ENCODE measurements at places on chromosomes 13 and 19. TPM values are rescaled to one million over a fixed set of nuclear protein-coding genes. Genes with fewer than 3 reads are reported as not detected.

- no peaks in the 10 kb centered on the region for H3K27me3 ChIP-seq
- H3K27ac ChIP-seq, result no peak overlapping the region
- peaks cover 39% of the 10 kb centered on the region for H3K36me3 ChIP-seq
- DNase-seq, result no peak
- H3K4me1 ChIP-seq, result peaks cover 63% of the 10 kb centered on the region
Measured at GRCh38 chr19:10884274-10884673, 12.9 kb downstream of the CARM1 start.

DNA sequence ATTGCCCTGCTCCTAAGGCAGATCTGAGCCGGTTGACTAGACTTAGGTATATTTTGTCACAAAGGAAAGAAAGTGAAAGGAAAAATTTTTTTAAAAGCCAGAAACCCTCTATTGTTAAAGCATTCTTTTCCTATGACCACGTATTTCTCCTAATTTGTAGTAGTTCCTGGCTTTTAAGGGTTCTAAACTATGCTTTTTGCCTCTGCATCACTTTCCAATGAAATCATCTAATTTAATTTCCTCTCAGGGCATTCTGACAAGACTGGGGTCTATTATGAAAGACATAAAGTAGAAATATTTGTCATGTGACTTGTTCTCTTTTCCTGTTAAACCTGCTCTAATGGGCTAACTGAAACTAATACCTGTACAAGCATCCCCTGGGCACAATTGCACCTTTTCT lies 233.0 kb upstream of the PRR20A start:
- no peaks in the 10 kb centered on the region for H3K36me3 ChIP-seq
- no peak overlapping the region for H3K27ac ChIP-seq
- H3K4me3 ChIP-seq, result no peak overlapping the region
- H3K4me1 ChIP-seq, result no peaks in the 10 kb centered on the region
- no peak for DNase-seq
- H3K27me3 ChIP-seq, result no peaks in the 10 kb centered on the region

Gene CPT1C
- 32.4 TPM for total RNA-seq

Gene ZNF91
- 105 TPM for total RNA-seq

DNA sequence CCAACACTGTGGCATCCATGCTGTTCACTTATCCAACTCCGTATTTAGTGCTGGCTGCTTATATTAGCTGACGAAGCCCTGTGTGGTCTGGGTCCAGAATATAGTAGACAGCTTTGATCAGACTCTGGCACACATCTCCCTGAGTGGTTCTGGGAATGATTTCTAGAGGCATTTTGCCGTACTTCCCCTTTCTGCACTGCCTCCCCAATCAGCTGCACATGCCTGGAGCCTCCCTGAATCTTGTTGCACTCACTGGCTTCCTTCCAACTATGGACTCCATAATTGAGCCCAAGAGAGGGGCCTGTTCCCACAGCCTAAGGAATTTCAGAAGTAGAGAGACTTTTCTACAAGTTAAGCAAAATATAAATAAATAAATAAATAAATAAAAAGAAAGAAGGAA lies 30.4 kb upstream of the PCDH8 start:
- H3K4me3 ChIP-seq, result no peak overlapping the region
- peaks cover 5% of the 10 kb centered on the region for H3K4me1 ChIP-seq
- no peaks in the 10 kb centered on the region for H3K27me3 ChIP-seq

- H3K27ac ChIP-seq, result no peak overlapping the region
- no peaks in the 10 kb centered on the region for H3K36me3 ChIP-seq
- H3K4me3 ChIP-seq, result no peak overlapping the region
- DNase-seq, result no peak
- no peaks in the 10 kb centered on the region for H3K27me3 ChIP-seq
Measured at GRCh38 chr13:78998630-78999315, 339.8 kb upstream of the OBI1 start.

DNA sequence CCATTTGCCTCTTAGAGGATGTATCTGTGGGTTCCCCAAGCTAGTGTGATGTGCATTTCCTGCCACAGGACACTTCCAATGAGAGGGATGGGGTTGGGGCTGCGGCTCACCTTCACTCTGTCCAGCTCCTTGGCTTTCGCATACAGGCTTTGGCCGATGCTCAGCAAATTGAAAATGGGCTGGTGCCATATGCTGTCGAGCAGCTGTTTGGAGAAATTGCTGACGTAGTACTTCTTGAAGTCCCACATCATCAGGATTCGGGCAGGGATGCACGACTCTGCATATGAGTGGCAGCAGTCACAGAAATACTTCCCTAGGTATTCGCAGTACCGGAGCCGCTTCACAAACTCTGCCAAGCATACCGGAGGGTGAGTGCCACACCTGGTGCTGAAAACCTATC lies 37.0 kb downstream of the RUBCNL start:
- no peak overlapping the region for H3K27ac ChIP-seq
- H3K27me3 ChIP-seq, result no peaks in the 10 kb centered on the region
- no peak overlapping the region for H3K4me3 ChIP-seq
- peaks cover 11% of the 10 kb centered on the region for H3K4me1 ChIP-seq
- no peak for DNase-seq
- H3K36me3 ChIP-seq, result no peaks in the 10 kb centered on the region

GRCh38 chr13:21010621-21011020 lies 50.8 kb downstream of the LATS2 start:
- H3K4me1 ChIP-seq, result peaks cover 24% of the 10 kb centered on the region
- no peak overlapping the region for H3K27ac ChIP-seq
- no peaks in the 10 kb centered on the region for H3K27me3 ChIP-seq
- DNase-seq, result no peak

Gene KMT2B
- 15.3 TPM for total RNA-seq

Gene KLK1
- total RNA-seq, result 0.50 TPM

Gene FCHO1
- 13.3 TPM for total RNA-seq

DNA sequence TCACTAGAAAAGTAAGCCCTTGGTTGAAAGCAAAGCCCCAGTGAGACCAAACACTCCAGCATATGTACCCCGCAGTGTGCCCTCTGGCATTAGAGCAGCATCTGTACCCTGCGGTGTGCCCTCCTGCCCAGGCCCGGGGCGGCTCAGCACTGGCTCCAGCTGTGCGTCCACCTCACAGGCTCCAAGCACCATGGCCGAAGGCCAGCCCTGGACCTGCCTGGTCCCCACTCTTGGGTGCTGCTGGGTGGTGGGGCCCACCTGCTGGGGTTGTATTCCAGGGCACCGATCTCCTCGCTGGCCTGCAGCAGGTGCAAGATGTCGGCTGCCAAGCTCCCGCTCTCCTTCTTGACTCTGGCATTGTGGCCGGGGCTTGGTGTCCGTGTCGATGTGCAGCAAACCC lies 230.2 kb downstream of the TUBA3C start:
- H3K4me3 ChIP-seq, result no peak overlapping the region
- no peak overlapping the region for H3K27ac ChIP-seq
- no peaks in the 10 kb centered on the region for H3K36me3 ChIP-seq
- no peaks in the 10 kb centered on the region for H3K27me3 ChIP-seq
- DNase-seq, result no peak

Gene GPR12
- 12.7 TPM for total RNA-seq

Gene IZUMO1
- 0.10 TPM for total RNA-seq

Gene ZNF154
- total RNA-seq, result 18.9 TPM

DNA sequence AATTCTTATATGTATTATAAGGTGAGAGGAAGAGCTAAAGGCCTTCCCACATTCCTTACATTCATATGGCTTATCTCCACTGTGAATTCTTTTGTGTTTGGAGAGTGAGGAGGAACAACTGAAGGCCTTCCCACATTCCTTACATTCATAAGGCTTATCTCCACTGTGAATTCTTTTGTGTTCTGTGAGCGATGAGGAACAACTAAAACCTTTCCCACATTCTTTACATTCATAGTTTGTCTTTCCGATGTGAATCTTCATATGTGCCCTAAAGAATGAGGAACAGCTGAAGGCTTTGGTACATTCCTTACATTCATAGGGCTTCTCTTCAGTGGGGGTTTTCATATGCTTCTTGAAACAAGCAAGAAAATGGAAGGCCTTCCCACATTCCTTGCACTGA lies 13.3 kb downstream of the ZNF699 start:
- peaks cover 37% of the 10 kb centered on the region for H3K36me3 ChIP-seq
- H3K4me1 ChIP-seq, result no peaks in the 10 kb centered on the region
- no peaks in the 10 kb centered on the region for H3K27me3 ChIP-seq
- H3K27ac ChIP-seq, result no peak overlapping the region

DNA sequence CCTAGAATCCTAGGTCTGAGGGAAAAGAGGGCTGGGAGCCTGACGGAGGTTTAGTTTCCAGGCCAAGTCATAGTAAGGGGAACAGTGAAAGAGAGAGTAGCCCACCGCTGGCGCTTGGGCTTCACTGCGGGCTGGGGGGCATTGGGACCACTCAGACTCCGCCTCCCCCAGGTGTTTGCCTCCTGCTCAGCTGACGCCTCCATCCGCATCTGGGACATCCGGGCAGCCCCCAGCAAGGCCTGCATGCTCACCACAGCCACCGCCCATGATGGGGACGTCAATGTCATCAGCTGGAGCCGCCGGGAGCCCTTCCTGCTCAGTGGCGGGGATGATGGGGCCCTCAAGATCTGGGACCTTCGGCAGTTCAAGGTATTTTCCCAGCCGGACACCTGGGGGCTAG lies 4.5 kb upstream of the KCNJ14 start:
- H3K27me3 ChIP-seq, result no peaks in the 10 kb centered on the region
- H3K4me1 ChIP-seq, result peaks cover 15% of the 10 kb centered on the region
- no peak overlapping the region for H3K4me3 ChIP-seq

Measured in spinal cord (tissue), 10 donors.